Ecto neural progenitor cell (in vitro differentiated cells): ENCODE measurements at places on chromosomes 3 and 15.

GRCh38 chr3:106824856-106825255, 552.4 kb upstream of the CCDC54 start:
- DNase-seq, result no peak

DNA sequence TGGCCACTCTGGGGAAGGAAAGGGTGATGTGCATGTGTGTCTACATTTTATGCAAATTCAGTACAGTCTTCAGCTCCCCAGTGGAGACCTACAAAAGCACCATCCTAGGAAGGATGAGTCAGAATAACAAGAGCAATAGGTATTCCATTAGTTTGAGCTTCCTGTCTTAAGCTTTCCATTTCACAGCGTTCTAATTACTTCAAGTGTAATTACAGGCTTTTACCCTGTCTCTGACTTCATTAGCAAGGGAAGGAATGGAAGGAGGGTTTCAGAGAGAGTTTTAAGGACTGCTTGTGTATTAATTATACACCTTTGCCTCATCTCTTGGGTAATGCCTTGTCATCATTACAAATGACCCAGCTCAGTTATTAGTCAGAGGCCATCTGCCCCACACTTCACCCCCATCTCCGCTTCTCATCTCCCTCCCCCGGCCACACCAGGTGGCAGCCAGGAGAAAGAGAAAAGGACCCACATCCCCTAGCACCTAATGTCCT, 202.8 kb upstream of the MRPL3 start:
- DNase-seq, result no peak

DNA sequence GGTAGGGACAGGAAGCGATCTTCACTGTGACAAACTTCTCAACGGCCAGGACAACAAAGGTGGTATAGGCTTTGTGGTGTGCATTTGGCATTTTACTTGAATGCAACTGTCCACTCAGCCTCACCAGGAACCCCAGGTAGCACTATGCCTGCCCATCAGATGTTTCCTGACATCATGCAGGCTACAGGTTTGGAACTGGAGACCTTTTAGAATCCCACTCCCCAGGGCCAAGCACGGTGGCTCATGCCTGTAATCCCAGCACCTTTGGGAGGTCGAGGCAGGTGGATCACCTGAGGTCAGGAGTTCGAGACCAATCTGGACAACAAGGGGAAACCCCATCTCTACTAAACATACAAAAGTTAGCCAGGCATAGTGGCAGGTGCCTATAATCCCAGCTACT, 9.6 kb downstream of the STARD5 start:
- DNase-seq, result no peak

GRCh38 chr3:51670053-51670822, 814 bp upstream of the TEX264 start:
- no peak for DNase-seq

GRCh38 chr3:76585794-76586392, 454.0 kb upstream of the ROBO2 start:
- no peak for DNase-seq

GRCh38 chr3:193982258-193982659, 153.7 kb upstream of the HES1 start:
- DNase-seq, result no peak

DNA sequence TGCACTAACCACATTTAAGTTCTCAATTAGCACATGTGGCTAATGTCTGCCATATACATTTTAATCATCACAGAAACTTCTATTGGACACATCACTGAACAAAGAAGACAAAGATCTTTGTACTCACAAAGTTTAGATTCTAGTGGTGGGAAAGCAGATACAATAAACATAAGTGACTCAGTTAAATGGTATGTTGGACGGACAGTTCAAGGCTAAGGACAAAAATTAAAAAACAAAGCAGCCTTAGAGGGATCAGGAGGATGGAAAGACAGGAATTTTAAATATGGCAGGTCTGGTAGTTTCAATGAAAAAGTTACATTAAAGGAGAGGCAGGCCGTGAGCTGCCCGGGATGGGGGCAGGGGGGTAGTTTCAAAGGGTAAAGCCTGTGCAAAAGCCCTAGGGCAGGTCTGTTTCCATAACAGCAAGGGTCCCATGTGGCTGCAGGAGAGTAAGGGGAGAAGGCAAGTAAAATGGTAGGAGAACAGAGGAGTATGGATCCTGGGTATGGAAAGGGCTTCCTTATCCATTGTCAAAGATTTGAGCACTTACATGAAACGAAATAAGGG, 220.7 kb downstream of the FHIT start:
- DNase-seq, result no peak

DNA sequence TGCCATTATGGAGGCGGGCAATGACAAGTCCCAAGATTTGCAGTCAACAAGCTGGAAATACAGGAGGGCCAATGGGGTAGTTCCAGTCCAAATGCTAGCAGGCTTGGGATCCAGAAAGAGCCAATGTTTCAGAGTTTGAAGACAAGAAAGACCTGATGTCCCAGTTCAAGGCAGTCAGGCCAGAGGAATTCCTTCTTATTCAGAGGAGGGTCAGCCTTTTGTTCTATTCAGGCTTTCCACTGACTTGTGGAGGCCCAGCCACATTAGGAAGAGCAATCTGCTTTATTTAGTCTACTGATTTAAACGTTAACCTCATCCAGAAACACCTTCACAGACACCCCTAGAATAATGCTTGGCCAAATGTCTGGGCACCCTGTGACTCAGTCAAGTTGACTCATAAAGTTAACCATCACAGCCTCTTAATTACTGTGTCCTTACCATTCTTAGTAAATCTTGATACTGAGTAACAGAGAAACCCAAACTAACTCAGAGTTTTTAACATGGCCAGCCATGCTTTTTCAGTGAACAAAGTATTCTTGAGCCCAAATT, 50.9 kb upstream of the NPHP3 start:
- no peak for DNase-seq

GRCh38 chr3:33061782-33062181, 35.2 kb downstream of the GLB1 start:
- no peak for DNase-seq

GRCh38 chr3:99954914-99955644, 137.4 kb downstream of the CMSS1 start:
- no peak for DNase-seq

- no peak for DNase-seq
Measured at GRCh38 chr15:29422606-29423005, 153.0 kb upstream of the NSMCE3 start.

DNA sequence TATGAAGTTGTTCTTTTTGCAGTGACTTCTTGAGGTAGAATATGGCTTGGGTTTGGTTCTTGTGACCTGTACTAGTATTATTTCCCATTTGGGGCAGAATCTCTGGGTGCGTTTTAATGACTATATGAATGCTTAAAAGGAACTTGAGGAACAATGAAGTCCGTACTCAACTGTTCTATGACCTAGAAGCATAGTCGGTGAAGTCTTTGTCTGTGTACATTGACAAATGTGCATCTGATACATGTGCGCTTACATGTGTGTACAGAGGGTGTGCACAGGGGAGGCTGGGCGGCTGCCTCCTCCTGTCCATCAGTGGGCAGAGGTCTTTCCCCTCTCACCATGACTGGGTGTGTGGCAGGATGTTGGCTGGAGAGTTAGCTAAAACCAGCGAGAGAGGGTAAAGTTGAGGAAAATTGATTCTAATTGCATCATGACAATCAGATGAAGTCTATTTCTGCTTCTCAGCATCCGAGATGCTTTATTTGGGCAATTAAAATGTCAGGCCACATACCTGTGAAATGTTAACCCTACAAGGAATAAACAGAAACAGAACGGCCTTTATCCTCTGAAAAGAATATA, 1.0 kb upstream of the NR2F2 start:
- no peak for DNase-seq

GRCh38 chr3:169505577-169506230, 157.8 kb downstream of the MECOM start:
- DNase-seq, result no peak

DNA sequence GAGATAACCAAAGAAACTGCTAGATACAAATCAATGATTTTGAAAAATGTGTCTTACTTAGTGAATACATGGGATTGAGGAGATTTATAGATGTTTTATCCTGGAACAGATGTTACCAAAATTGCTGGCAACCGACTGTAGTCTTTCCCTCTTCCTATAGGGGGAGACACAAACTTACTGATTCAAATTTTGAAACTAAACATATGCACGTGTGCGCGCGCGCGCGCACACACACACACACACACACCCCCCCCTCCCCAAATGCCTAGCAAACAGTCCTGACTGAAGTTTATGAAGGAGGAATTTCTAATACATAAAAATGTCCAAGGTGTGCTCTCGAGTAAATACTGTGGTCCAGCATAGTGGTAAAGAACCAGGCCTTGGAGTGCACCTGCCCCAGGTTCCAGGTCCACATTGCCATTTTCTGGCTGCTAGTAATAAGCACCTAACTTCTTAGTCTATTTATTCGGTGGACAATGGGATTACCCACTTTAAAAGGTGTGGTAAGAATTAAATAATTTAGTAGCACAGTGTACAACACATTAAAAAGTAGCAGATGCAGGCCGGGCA, 18.5 kb upstream of the C3orf62 start:
- no peak for DNase-seq

GRCh38 chr15:82047453-82048400, 1.9 kb upstream of the MEX3B start:
- DNase-seq, result peak; percentile 47

DNA sequence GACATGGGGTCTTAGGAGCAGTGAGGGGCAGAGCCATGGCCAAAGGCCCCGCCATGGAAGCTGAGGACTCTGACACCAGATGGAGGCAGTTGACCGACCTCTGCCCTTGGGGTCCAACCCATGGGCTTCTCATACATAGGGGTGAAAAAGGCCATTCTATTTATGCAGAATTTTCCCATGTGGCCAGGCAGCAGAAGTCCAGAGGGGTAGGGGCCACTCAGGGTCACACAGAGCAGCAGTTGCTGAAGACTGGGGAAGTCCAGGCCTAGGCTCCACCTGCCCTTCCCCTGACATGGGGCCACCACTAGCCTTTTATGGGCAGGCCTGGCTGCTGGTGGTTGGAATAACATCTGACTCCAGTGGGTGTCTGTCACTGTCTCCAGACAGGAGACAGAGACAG, 6.4 kb downstream of the PRSS50 start:
- no peak for DNase-seq

GRCh38 chr3:196694941-196695848, 16.9 kb downstream of the CEP19 start:
- no peak for DNase-seq

DNA sequence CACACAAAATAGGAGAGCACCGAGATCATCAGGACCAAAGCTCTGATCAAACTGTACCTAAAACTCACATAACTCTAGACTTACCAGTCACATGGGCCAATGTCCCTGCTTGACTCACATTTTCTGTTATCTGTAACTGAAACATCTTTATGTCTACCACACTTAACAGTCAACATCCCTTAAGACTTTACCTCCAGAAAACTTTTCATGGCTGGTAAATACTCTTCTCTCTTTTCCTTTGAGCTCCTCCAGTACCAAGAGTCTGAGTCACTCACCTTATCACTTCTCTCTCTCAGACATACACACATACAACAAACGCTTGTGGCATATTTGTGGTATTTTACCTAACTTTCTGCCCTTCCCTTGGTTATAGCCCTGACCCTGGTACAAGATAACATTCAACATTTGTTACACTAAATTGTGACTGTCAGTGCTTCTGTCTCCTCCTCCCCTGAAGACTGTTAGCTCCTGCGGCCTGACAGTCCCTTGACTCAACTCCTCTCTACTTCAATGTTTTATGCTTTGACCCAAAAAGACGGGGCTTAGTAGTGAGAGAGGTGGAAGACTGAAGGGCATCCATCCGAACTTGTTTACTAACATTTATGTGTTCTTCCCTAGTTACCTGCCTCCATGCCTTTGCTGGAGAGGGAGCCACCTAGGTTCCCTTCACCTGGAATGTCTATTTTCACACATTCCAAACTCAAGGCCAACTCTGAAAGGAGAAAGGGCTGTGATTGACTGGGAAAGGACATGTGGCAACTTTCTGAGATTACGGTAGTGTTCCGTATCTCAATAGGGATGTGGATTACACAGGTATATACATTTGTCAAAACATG, 3.7 kb upstream of the EFHB start:
- no peak for DNase-seq

GRCh38 chr3:192817506-192817905, 90.2 kb upstream of the FGF12 start:
- DNase-seq, result no peak

GRCh38 chr15:92079047-92079446, 225.5 kb downstream of the SLCO3A1 start:
- DNase-seq, result no peak

GRCh38 chr3:110680450-110680849, 391.2 kb upstream of the NECTIN3 start:
- DNase-seq, result no peak
